ENCODE measurements at places on chromosomes 4 and X. TPM values are rescaled to one million over a fixed set of nuclear protein-coding genes. Genes with fewer than 3 reads are reported as not detected.

Gene RENBP
- 15.5 TPM for total RNA-seq

Gene PROM1
- total RNA-seq = 7.2 TPM

Gene XAGE2
- not detected for total RNA-seq

Gene EVC2
- total RNA-seq = 5.7 TPM

Gene AMER1
- 3.9 TPM for total RNA-seq

Gene DACH2
- total RNA-seq = not detected

Gene GAGE12F
- total RNA-seq = not detected

Gene NEIL3
- not detected for total RNA-seq

Gene CA5B
- total RNA-seq = 13.5 TPM

Gene GC
- total RNA-seq = 30.0 TPM

Gene RHOH
- total RNA-seq = not detected

Gene TRO
- total RNA-seq = 1.4 TPM

Gene BEX1
- total RNA-seq = not detected

Gene SMIM31
- not detected for total RNA-seq

Gene ADH4
- total RNA-seq = 0.96 TPM

Gene PAGE4
- total RNA-seq = not detected

Gene PABPC4L
- 1.3 TPM for total RNA-seq

Gene CENPE
- not detected for total RNA-seq

Gene SMIM10L2A
- total RNA-seq = 0.85 TPM

Gene PRIMPOL
- total RNA-seq = 12.5 TPM

Gene RS1
- total RNA-seq = not detected

Gene RGN
- total RNA-seq = 1.5 TPM

Gene TMEM255A
- not detected for total RNA-seq

Gene TMPRSS11A
- not detected for total RNA-seq

Gene TMEM47
- total RNA-seq = 117 TPM

Gene LRCH2
- 5.2 TPM for total RNA-seq

Gene UCP1
- total RNA-seq = not detected

Gene CTAG1B
- total RNA-seq = not detected

Gene EREG
- total RNA-seq = not detected

Gene PAGE5
- total RNA-seq = not detected

Gene GSX2
- not detected for total RNA-seq

Gene HS3ST1
- total RNA-seq = 0.64 TPM

Measured in ascending aorta (tissue), 2 donors.